LoVo (cell line): ENCODE measurements at places on chromosomes 4 and X.
A peak's percentile ranks its signal among the peaks of the same experiment; 100 is the strongest.

GRCh38 chr4:121177246-121178137 lies 13.4 kb upstream of the TNIP3 start:
- DNase-seq, result no peak

DNA sequence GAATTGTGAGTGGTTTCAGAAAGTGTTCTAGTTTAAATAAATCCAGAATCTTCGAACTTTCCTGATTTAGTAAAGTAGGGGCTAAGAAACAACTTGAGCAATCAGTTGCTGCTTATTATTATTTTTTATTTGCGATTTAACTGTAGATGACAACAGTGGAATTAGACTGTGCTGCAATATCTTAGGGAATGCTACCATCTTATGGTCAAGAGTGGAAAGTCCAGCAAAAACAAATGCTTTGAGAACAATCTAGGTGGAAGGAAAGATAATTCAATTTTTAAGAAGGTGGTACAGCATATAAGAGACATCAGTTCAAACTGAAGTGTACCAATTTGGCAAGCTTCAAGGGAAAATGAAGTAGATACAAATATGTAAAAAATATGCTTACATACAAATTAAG lies 73.3 kb downstream of the CYLC1 start:
- no peak for DNase-seq

GRCh38 chr4:38762560-38762959 lies 20.2 kb downstream of the TLR10 start:
- DNase-seq, result no peak

DNA sequence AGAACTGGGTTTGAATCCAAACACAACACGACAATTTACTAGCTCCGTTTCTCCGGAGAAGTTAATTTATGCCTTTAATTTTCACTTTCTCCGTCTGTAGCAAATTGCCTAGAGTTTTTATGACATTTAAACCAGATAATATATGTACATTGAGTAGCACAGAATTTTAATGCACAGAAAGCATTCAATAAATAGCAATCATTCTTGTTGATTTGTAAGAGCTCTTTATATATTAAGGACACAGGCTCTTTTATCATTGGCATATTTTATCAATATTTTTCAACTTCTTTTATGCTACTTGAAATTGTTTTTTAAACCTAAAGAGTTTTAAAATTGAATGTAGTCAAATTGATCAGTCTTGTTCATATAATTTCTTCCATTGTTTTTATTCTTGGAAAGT lies 99.6 kb upstream of the PPP2R3B start:
- no peak for DNase-seq

DNA sequence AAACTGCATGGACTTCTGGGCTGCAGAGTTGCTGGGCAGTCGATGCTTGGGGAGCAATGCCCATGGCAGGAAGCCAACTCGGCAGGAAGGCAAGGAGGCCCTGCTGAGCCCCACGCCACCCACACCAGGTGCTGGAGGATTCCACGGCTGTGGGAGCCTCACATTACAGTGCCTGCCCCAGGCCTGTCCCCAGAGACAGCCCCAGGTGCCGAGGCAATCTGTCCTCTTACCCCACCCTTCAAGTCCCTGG lies 53.9 kb downstream of the HMX1 start:
- no peak for DNase-seq

GRCh38 chrX:18172970-18173369 lies 47.7 kb downstream of the BEND2 start:
- DNase-seq, result no peak

GRCh38 chr4:11805842-11806241 lies 377.1 kb upstream of the HS3ST1 start:
- DNase-seq, result peak; percentile 54

DNA sequence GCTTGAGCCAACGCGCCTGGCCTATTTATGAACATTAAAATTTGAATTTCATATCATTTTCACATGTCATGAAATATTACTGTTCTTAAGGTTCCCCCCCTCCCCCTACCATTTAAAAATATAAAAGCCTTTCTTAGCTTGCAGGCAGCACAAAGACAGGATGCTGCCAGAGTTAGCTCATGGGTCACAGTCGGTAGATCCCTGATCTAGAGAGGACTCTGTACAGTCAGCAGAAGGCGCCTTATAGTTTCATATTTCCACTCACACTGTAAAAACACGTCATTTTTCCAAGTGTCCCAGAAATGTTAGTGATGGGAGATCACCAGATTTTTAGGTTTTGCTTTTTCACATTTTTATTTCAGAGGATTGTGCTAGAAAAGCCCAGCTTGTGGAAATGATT lies 12.2 kb downstream of the NOCT start:
- DNase-seq, result no peak
